Progenitor cell of endocrine pancreas (in vitro differentiated cells): ENCODE measurements at places on chromosomes 4 and X. TPM values are rescaled to one million over a fixed set of nuclear protein-coding genes. Genes with fewer than 3 reads are reported as not detected.

GRCh38 chr4:41069838-41070237, 144.5 kb downstream of the APBB2 start:
- no peak for DNase-seq

DNA sequence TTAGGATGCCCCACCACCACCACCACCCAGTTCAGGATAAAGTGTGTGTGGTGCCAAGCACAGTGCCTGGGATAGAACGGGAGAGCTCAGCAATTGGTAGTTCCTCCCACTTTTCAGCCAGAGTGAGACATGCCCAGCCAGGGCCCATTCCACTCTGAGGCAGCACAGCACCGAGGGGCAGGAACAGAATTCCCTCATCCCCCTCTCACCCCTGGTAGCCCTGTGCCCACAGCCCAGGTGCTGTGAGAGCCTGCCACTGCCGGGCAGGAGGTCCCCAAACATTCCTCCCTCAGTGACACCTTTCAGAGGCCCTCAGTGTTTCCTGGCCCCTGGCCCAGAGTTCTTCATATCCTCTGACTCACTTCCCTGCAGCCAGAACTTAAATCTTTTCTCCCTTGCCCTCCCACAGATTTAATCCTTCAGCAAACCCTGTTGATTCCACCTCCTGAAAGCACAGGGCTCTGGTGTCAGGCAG, 8.1 kb downstream of the RIPPLY1 start:
- no peak for DNase-seq

DNA sequence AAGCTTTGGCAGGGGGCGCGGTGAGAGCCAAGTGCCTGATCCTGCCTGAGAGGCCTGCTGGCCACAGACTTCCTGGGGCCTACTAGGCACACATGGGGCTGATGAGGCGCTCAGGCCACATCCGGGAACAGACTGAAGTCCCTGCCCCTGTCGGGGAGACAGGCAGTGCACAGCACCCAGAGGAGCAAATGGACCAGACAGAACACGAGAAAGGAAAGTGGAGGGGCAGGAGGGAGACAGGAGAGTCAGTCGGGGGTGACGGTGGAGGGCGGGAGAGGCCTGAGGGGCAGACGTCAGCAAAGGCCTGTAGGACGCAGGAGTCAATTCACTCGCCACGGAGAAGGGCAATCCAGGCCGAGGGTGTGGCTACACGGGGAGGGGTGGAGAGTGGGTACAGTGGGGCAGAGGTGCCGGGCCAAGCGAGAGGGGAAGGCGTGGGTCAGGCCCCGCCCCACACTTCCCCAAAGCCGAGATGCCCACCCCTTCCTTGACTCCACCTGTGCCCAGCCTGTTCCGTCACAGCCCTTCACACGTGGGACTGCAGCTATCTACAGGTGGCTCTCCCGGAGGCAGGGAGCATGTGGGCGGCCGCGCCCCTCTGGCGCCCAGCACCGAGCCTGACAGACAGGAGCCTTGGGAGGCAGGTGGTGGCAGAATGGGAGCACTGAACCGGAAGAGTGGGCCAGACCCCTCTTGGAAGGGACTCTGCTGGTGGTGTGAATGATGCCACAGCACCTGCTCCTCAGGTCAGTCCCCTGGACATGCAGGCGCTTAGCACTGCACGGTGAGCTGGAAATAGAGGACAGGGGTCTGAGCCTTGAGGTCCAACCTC, 20.5 kb downstream of the NOP14 start:
- DNase-seq = no peak

GRCh38 chr4:113292371-113293042, 243.1 kb downstream of the ANK2 start:
- no peak for DNase-seq

DNA sequence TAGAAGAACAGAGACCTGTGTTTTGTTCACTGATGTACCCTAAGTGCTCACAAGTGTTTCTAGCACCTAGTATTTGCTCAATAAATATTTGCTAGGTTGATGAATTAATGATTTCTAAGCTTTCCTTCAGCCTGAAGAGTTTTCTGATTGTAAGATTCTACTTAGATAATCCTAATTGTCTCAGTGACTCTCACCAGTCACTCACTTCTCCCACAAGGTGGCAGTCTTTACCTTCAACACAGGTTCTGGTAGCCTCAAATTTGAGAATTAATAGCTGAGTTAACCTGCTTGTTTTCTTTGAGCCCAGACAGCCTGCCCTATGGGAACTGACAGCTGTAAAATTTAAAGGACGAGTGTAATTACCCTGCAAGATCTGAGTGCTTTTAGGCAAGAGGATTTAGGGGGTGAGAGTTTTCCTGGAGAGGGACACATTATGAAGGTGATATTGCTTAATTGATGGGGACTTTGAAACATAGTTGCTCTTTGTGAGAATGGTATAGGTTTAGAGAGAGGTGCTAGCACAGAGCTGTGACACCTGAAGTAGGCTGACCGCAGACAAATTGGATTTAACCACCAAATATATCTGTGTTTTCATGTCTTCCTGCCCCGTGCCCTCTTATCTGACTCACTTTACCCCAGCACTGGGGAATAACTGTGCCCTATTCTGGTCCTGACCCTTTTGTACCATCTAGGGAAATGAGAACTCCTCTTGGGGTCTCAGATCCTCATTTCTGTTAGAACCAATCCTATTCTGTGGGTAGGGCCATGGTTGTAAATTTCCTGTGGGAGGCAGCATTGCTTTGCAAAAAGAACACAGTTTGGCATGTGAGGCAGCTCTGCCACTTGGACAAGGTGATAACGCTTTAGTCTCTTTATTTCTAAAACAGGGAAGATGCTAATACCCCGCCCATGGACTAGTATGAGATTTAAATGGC, 27.7 kb downstream of the CD38 start:
- DNase-seq = no peak

GRCh38 chr4:87716371-87717265, 66.5 kb downstream of the DMP1 start:
- DNase-seq = no peak

- DNase-seq = no peak
Measured at GRCh38 chr4:159416073-159416472, 313.2 kb downstream of the RAPGEF2 start.

GRCh38 chr4:74127745-74128144, 28.8 kb upstream of the CXCL2 start:
- no peak for DNase-seq

DNA sequence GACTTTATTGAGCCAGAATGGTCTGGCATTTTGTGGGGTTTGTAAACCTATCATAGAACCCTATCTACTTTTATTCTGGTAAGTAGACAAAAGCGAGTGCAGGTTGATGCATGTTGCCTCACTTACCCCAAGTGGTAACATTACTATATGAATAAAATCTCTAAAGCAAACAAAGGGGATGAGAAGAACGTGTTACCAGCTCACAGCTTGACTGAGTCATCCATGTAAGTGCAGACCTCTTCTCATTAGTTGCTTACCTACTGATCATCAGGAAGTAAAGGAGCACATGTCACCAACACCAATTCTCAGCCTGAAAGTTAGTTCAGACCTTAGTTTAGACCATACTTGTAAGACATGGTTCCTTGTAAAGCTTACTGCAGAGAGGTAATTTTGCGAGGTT, 1328.3 kb downstream of the C4orf33 start:
- DNase-seq = no peak

DNA sequence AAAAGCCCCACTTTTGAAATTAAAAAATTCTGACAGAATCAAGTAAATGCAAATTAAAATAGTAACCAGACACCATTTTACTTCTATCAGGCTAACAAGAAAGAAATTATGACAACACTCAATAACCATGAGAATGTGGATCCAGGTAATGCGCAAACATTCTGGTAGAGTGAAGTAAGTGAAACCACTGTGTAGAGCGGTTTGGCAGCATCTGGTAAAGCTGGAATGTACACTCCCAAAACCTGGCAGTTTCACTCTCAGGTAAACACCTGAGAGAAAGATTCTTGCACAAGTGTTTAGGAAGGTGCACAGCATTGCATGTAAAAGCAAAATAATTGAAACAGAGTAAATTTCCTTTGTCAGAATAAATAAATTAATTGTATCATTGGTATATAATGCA, 81.8 kb downstream of the TRIML1 start:
- DNase-seq = no peak

DNA sequence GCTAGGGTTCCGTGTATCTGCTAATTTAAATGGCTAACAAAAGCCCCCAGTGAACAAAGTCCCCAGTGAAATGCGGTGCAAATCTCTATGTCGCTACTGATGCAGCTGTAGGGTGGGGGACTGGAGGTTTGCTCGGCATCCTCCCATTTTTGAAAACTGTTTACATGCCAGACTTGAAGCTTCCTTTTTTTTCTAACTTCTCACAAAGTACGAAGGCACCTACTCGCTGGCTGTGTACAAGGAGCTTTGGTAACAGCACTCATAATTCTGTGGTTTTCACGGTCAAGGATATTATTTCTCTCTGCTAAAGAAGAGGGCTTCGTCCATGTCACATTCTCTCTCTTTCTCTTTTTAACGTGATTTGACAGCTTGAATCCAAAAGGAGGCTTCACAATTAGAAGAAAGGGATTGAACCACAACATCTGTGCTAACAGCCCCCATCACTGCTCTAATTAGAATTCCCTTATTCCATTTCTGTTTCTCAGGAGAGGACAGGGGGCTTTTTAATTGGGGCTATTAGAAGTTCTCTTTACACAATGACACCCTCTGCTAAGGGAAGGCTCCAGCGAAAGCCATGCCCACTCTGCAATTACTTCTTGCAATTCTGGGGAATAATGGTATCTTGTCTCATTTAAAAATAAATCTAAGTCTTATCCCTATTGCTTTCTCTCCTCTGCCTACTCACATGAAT, 46.7 kb downstream of the TMEM156 start:
- DNase-seq = no peak

- no peak for DNase-seq
Measured at GRCh38 chr4:139738846-139739613, 73.4 kb downstream of the MGST2 start.

GRCh38 chr4:73189274-73189810, 69.3 kb downstream of the ANKRD17 start:
- no peak for DNase-seq

DNA sequence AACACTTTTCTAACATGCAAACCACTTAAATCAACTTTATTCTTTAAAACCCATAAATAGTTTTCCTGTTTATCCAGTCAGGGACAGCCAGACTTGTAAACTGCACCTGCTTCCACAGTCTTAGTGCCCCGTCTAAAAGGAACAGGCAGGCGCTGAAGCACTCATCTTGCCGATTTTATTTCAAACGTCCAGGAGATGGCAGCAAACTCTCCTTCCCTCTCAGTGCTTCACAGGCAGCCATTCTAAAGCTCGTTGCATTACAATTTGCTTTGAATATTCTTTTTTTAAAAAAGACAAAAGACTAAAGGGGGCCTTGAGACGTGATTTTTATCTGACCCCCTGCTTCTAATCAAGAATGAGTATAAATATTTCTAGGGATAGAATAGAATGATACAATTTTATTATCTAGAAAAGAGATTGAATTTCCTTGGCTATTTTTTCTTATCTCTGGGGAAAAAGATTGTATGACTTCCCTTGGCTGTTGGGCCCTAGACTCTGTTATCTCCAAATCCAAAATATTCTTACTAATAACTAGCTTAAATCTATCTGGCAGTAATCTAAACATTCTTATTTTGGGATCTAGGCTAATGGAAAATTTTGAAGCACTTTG, 93.6 kb upstream of the MYOZ2 start:
- DNase-seq = no peak

PAGE4 gene
- total RNA-seq = not detected in 2 replicates

STOX2 gene
- 21.9 and 23.8 TPM in 2 replicates for total RNA-seq

EVC2 gene
- 14.1 and 14.4 TPM in 2 replicates for total RNA-seq

JCHAIN gene
- total RNA-seq = not detected in 2 replicates

CLDN22 gene
- total RNA-seq = not detected in 2 replicates

STK26 gene
- total RNA-seq = 65.2 and 69.7 TPM in 2 replicates

TIMP1 gene
- total RNA-seq = 29.1 and 33.0 TPM in 2 replicates

HTR2C gene
- total RNA-seq = 0.07 and 0.09 TPM in 2 replicates

AREG gene
- 2.2 and 3.6 TPM in 2 replicates for total RNA-seq

OPRPN gene
- not detected in 2 replicates for total RNA-seq
